ENCODE measurements at places on chromosomes 2 and 18.

GRCh38 chr2:20050104-20050645 lies 1.3 kb downstream of the LAPTM4A start:
- no peak for DNase-seq

DNA sequence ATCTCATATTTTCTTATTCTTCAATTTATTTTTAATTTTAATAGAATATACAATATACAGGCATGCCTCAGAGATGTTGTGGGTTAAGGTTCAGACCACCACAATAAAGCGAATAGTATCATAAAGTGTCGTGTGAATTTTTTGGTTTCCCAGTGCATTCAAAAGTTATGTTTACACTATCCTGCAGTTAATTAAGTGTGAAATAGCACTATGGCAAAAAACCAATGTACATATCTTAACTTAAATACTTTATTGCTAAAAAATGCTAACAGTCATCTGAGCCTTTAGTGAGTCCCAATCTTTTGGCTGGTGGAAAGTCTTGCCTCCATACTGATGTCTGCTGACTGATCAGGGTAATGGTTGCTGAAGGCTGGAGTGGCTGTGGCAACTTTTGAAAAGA lies 637.6 kb downstream of the TDRD15 start:
- DNase-seq, result no peak

- peak; percentile 65 for DNase-seq
Measured at GRCh38 chr2:38603402-38604290, 918 bp upstream of the HNRNPLL start.

- no peak for DNase-seq
Measured at GRCh38 chr2:103459283-103459682, 697.5 kb downstream of the TMEM182 start.

GRCh38 chr18:37471637-37472036 lies 94.0 kb downstream of the CELF4 start:
- DNase-seq, result no peak

GRCh38 chr2:180359522-180360282 lies 352.6 kb upstream of the CWC22 start:
- no peak for DNase-seq

DNA sequence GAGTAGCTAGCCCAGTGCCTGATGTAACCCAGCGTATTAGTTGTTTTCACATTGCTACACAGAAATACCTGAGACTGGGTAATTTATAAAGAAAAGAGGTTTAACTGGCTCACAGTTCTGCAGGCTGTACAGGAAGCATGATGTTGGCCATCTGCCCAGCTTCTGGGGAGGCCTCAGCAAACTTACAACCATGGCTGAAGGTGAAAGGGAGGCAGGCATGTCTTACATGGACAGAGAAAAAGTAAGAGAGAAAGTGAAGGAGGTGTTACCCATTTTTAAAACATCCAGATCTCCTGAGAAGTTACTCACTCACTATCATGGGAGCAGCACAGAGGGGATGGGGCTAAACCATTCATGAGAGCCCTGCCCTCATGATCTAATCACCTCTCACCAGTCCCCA lies 6.1 kb upstream of the CYRIA start:
- DNase-seq, result no peak

DNA sequence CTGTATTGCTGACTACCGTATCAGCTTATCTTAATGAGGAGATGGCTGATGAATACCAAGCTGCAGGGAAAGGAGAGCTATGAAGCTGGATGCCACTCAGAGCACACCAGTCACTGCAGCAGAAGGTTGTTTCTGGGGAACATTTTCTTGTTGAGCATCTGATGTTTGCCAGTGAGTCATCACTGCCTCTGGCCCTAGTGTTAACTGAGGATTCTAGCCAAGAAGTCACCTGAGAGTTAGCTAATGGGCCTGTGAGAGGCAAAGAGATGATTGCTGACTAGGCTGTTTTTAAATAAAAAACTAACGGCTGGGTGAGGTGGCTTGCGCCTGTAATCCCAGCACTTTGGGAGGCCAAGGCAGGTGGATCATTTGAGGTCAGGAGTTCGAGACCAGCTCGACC lies 37.9 kb downstream of the CCDC150 start:
- no peak for DNase-seq

- no peak for DNase-seq
Measured at GRCh38 chr2:59662127-59662861, 891.2 kb downstream of the BCL11A start.

GRCh38 chr2:165401285-165401852 lies 68.1 kb upstream of the CSRNP3 start:
- DNase-seq, result no peak

DNA sequence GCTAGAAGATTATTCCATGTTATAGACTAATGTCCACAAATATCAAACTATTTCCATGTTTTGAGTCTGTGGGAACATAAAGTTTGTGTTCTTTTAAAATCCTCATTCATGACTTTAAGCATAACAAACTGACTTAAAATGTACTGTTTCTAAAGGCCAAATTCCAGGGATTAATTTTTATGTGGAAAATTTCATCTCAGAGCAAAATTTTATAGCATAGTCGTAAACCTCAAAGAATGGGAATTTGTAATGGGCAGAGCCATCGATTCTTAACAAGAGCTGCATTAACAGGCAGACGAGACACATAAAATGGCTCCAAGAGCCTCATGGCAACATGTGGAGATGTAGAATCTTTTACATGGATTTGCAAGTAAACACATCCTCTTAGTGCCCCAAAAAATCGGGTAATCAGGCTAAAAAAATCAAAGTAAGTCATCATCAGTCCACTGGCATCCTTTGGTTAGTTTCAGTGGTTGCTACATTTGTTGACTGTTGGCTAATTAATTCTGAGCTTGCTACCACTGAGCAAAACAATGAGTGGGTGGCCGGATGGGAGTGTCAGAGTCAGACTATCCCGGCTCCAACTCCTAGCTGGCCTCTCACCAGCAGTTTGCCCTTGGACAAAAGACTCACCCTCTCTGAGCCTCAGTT lies 119.6 kb downstream of the FAM210A start:
- DNase-seq, result no peak

GRCh38 chr2:129375632-129376425 lies 603.6 kb upstream of the RAB6C start:
- DNase-seq, result no peak

GRCh38 chr18:36688020-36688965 lies 140.5 kb downstream of the TPGS2 start:
- no peak for DNase-seq

- no peak for DNase-seq
Measured at GRCh38 chr2:189751080-189751658, 11.4 kb downstream of the OSGEPL1 start.

- DNase-seq, result no peak
Measured at GRCh38 chr2:232482301-232483238, 5.1 kb downstream of the ECEL1 start.

- no peak for DNase-seq
Measured at GRCh38 chr2:95073856-95074662, 47.5 kb downstream of the MRPS5 start.

- DNase-seq, result no peak
Measured at GRCh38 chr2:219675221-219675620, 47.8 kb downstream of the SLC4A3 start.

DNA sequence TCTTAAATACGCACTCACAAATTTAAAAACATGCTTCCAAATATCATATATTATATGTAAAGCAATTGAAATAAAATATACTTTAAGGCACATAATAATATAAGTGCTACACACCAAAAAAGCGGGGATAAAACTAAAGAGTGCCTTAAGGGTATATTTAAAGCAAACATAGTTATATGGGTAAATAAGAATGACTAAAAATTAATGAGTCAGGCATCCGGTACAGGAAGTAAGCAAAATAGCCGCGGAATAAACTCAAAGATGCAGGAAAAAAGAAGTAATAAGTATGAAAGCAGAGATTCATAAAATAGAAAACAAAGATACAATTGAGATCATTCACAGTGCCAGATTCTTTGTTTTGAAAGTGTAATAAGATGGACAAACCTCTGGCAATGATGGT lies 503.5 kb upstream of the SOX11 start:
- no peak for DNase-seq

DNA sequence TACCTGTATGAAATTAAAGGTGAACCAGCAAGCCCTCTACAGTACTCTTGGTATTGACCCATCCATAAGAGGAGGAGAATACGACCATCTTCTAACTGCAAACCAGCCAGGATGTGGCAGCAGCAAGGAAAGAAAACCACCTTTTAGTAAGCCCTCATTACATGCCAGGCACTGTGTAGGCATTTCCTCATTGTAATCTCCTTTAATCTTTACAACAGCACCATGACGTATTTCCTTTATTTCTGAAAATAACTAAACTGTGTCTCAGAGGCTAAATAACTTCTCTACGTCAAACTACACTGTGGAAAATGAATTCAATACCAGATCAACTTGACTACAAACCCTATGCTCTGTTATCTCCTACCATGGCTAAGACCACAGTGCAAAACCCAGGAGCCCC lies 18.2 kb downstream of the WDR35 start:
- no peak for DNase-seq

- no peak for DNase-seq
Measured at GRCh38 chr2:169240405-169240804, 121.9 kb downstream of the LRP2 start.

DNA sequence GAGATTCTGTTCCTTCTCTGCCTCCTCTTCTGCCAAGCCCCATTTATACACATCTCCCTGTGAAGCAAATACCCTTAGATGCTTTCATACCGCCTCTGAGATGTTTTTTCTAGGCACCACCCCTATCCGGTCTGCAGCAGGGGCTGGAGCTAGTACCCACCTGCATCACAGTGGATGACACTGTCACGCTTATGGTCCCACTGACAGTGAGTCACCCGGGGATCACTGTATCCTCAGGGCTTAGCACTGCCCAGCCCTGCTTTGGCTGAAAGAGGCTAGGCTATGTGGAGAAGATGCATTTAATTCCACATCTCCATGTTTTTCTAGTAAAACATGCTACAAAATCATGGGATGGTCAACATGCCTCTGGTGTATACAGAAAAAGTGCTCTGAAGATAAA lies 9.9 kb downstream of the FABP1 start:
- DNase-seq, result no peak

GRCh38 chr2:214902286-214902685 lies 92.8 kb upstream of the BARD1 start:
- DNase-seq, result no peak

DNA sequence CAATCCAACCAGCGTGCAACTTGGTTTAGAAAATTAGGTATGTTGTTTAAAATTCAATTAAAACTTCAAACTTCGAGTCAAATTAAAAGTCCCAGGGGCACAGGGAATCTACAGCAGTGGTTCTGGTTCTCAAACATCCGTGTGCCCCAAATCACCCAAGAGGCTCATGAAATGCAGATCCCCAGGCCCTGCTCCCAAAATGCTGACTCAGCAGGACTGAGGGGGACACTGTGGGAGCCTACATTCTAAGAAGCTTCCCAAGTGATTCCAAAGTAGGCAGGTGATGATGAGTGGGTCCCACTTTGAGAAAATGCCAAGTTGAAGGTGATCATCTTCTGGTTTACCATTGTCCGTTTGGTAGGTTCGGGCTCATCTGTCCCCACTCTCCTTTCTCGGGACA lies 82.3 kb downstream of the GALNT14 start:
- DNase-seq, result no peak

DNA sequence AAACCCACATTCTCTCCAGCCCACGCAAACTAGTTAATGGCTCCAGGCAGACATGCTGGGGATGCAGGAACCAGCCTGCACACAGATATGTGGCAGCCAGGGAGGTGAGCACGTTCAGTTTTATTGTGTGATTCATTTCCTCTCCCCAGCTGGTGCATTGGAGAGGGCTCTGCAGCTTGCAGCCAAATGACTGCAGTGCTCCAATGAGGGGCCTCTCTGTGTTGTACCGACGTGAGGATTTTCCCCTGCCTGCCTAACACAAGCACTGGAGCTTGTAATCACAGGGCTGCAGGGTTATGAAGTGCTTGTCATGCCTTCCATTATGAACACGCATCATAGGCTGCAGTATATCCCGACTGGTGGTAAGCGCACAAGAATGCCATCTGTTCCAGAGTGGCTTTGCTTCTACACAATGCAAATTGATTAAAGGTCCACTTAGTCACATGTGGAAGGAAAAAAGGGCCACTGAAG lies 92.3 kb upstream of the THUMPD2 start:
- no peak for DNase-seq

GRCh38 chr2:207141386-207141785 lies 24.4 kb downstream of the KLF7 start:
- no peak for DNase-seq

DNA sequence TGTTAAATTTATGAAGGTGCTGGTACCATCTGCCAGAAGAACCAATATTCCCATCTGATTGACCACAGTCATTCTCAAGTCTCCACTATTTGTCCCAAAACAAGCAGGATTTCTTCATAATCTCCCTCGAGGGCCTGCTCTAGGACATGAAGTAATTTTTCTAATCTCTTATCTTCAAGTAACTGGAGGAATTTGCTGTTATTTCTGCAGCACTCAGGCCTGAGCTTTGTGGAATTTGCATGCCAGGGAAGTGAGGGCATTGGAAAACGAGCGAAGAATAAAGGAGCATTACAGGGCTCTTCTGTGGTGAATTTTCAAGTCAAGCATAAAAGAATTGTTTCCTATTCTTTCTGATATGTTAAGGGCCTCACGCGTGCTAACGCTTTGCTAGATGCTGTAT lies 161.2 kb upstream of the EPAS1 start:
- no peak for DNase-seq

DNA sequence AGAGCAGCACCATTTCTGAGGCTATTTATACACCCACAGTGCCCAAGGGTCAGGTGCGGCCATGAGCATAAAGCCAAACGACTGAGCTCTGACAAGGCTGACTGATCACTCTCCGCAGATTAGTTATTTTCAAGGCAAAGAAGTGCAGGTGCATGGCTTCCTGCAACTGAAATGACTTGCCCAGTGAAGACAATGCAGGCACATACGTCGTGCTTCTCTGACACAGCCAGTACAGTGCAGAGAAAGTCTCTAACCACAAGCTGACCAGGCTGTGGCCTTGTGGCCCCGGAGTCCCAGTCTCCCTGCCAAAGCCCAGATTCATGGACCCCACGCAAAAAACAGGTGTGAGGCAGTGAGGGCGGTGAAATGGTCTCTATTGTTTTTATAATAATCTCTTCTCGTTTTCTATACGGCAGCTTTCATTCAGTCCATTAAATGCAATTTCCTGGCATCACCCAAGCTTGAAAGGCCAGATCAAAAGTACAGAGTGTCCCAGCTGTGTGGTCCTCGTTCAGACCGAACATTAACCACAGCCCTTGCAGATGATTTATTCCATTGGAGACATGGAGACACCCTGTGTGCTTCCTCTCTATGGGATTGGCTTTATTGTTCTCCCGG lies 447.0 kb upstream of the ID2 start:
- DNase-seq, result no peak

- no peak for DNase-seq
Measured at GRCh38 chr2:168234407-168235085, 12.8 kb downstream of the STK39 start.

All from stimulated activated CD4-positive, alpha-beta T cell treated with anti-CD3 and anti-CD28 coated beads, TNF-alpha, amount 100 ng/mL, for 1 hour (primary cell).